Tracheal epithelial cell (primary cell): ENCODE measurements at places on chromosomes 4 and X. TPM values are rescaled to one million over a fixed set of nuclear protein-coding genes. Genes with fewer than 3 reads are reported as not detected.

The ENPEP gene
- 0.21 and 3.9 TPM in 2 replicates for total RNA-seq

The HTR2C gene
- total RNA-seq: under 0.01 TPM in 1 of 2 replicates, not detected in the other

The SLC49A3 gene
- total RNA-seq: 0.21 and 0.96 TPM in 2 replicates

The BGN gene
- total RNA-seq: 0.21 and 0.48 TPM in 2 replicates

The HAND2 gene
- total RNA-seq: not detected in 2 replicates

The GYG2 gene
- not detected in 2 replicates for total RNA-seq

The TRIML2 gene
- 0.72 TPM in 1 of 2 replicates, not detected in the other for total RNA-seq

The C4orf33 gene
- 8.7 and 10.7 TPM in 2 replicates for total RNA-seq

The DCLK2 gene
- total RNA-seq: 0.96 TPM in 1 of 2 replicates, not detected in the other

The ANK2 gene
- 5.8 and 15.2 TPM in 2 replicates for total RNA-seq

The STOX2 gene
- 3.4 and 4.5 TPM in 2 replicates for total RNA-seq

The FBXW7 gene
- 86.3 and 89.5 TPM in 2 replicates for total RNA-seq

The SYN1 gene
- under 0.01 TPM in 1 of 2 replicates, not detected in the other for total RNA-seq

The TNMD gene
- not detected in 2 replicates for total RNA-seq

The GPM6B gene
- total RNA-seq: under 0.01 and 0.21 TPM in 2 replicates

The DCHS2 gene
- total RNA-seq: under 0.01 TPM in 1 of 2 replicates, not detected in the other

The FHIP1A gene
- 25.2 and 44.8 TPM in 2 replicates for total RNA-seq

The ARHGAP36 gene
- total RNA-seq: not detected in 2 replicates

The NDNF gene
- total RNA-seq: not detected in 2 replicates

The CENPVL2 gene
- total RNA-seq: not detected in 2 replicates

The VCX gene
- not detected in 2 replicates for total RNA-seq

The DUSP9 gene
- 1.5 and 1.7 TPM in 2 replicates for total RNA-seq

The PLAC8 gene
- 0.48 and 2.3 TPM in 2 replicates for total RNA-seq

The RFC1 gene
- total RNA-seq: 45.8 and 53.7 TPM in 2 replicates

The CPLX1 gene
- total RNA-seq: not detected in 2 replicates
